Left ventricle myocardium inferior (tissue), 1 donor: ENCODE measurements at places on chromosomes 5 and 9. TPM values are rescaled to one million over a fixed set of nuclear protein-coding genes. Genes with fewer than 3 reads are reported as not detected.

FOXD1 gene
- total RNA-seq, result 0.19 TPM

- H3K27me3 ChIP-seq, result peaks cover 24% of the 10 kb centered on the region
- H3K4me1 ChIP-seq, result no peaks in the 10 kb centered on the region
- H3K27ac ChIP-seq, result no peak overlapping the region
- DNase-seq, result no peak
Measured at GRCh38 chr9:82810915-82811314, 252.0 kb downstream of the RASEF start.

DNA sequence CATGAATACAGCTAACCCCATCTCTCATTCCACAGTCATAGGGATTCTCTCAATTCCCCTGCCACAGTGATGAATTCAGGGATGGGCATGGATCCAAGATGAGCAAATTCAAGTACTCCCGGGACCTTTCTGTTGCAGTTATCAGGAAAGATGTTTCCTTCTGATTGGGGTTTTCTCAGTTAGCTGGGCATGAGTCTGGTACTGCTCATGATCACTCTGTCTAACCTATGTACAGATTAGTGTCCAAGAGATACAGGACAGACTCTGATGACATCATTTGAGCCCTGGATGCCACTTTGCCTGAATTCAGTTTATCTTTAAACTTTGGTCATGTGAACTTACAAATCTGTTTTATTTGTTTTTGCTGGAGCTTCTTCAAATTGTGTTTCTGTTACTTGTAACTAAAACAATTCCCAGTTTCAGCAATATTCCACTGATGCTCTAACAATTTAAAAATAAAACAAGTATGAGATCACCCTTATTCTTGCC, 257.7 kb upstream of the KLF9 start:
- H3K4me1 ChIP-seq, result no peaks in the 10 kb centered on the region
- H3K36me3 ChIP-seq, result no peaks in the 10 kb centered on the region
- H3K27me3 ChIP-seq, result no peaks in the 10 kb centered on the region
- no peak for DNase-seq
- no peak overlapping the region for H3K27ac ChIP-seq

GRCh38 chr5:96808868-96809558, 1.3 kb upstream of the ERAP1 start:
- H3K27ac ChIP-seq, result peak overlapping the region; percentile 100
- peak overlapping the region; percentile 91 for H3K4me3 ChIP-seq
- H3K4me1 ChIP-seq, result peaks cover 38% of the 10 kb centered on the region
- H3K27me3 ChIP-seq, result no peaks in the 10 kb centered on the region
- H3K36me3 ChIP-seq, result no peaks in the 10 kb centered on the region

GRCh38 chr9:120434532-120434931, 145.4 kb downstream of the CDK5RAP2 start:
- H3K36me3 ChIP-seq, result peaks cover 25% of the 10 kb centered on the region
- H3K27me3 ChIP-seq, result no peaks in the 10 kb centered on the region
- H3K4me1 ChIP-seq, result peaks cover 22% of the 10 kb centered on the region
- H3K27ac ChIP-seq, result peak overlapping the region; percentile 6
- no peak overlapping the region for H3K4me3 ChIP-seq
- DNase-seq, result peak; percentile 38

GRCh38 chr5:11222169-11222568, 461.1 kb upstream of the DAP start:
- H3K27me3 ChIP-seq, result no peaks in the 10 kb centered on the region
- H3K4me3 ChIP-seq, result no peak overlapping the region
- H3K36me3 ChIP-seq, result no peaks in the 10 kb centered on the region
